ENCODE measurements at places on chromosomes 16 and 17. TPM values are rescaled to one million over a fixed set of nuclear protein-coding genes. Genes with fewer than 3 reads are reported as not detected.

The KRTAP4-3 gene
- total RNA-seq = not detected

The KRTAP9-4 gene
- not detected for total RNA-seq

The ADGRG3 gene
- 0.64 TPM for total RNA-seq

The SCIMP gene
- total RNA-seq = not detected

The SEZ6 gene
- 2.8 TPM for total RNA-seq

The CCT6B gene
- total RNA-seq = 1.7 TPM

The GNGT2 gene
- total RNA-seq = 0.42 TPM

The NDRG4 gene
- total RNA-seq = 17.0 TPM

The TPSG1 gene
- total RNA-seq = not detected

The ZFHX3 gene
- 1.1 TPM for total RNA-seq

The C16orf74 gene
- 4.9 TPM for total RNA-seq

The ITGB4 gene
- 5.3 TPM for total RNA-seq

The QPRT gene
- total RNA-seq = 107 TPM

The HS3ST2 gene
- total RNA-seq = 3.1 TPM

The SLC52A1 gene
- total RNA-seq = 0.17 TPM

The ADCY9 gene
- 4.7 TPM for total RNA-seq

All from H9 (cell line).